ENCODE measurements at places on chromosomes 4 and X.

DNA sequence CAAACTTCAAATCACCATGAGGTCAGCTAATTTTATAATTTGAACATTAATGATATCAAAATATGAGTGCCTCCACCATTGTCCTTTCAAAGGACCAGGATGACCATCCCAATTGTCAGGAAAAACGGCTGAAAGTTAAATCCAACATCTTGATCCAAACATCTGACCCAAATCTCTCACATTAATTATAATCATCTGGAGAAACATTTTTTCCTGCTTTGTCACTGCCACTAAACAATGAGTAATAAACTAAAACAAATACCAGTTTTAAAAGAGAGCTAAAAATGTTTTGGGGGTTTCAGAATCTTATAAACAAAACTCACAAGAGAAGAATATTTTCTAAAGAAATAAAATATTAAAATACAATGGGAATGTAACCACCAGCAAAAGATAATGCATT, 45.7 kb upstream of the NDST4 start:
- DNase-seq, result no peak

- DNase-seq, result no peak
These were observed 67.2 kb downstream of the TMPRSS11F start for GRCh38 chr4:68062501-68062900.

- DNase-seq, result no peak
These were observed 8.0 kb downstream of the TBC1D14 start for GRCh38 chr4:6917461-6918271.

- no peak for DNase-seq
These were observed 26.4 kb downstream of the GAK start for GRCh38 chr4:905485-906338.

DNA sequence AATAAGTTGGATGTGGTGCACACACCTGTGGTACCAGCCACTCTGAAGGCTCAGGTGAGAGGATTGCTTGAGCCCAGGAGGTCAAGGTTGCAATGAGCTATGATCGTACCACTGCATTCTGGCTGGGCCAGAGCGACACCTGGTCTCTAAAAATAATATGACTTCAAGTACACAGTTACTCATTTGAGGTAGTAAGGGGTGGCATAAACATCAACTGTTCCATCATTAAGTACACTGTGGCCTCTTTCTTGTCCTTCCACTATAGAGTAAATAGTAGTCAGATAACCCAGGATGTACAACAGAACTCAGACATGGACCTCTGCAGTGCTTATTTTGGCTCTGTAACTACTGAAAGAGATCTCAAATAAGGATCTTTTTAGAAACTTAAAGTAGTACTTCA, 10.6 kb downstream of the FAM9B start:
- no peak for DNase-seq
